ENCODE measurements at places on chromosomes 13 and 19.

- no peak for DNase-seq
Observed at GRCh38 chr13:45691251-45691650, 10.9 kb upstream of the CBY2 start.

GRCh38 chr19:55503502-55504251, 15.4 kb downstream of the SSC5D start:
- DNase-seq: peak; percentile 92

- DNase-seq: no peak
Observed at GRCh38 chr19:17721111-17721628, 1.9 kb downstream of the MAP1S start.

GRCh38 chr19:3108775-3109174, 14.6 kb downstream of the GNA11 start:
- peak; percentile 46 for DNase-seq

DNA sequence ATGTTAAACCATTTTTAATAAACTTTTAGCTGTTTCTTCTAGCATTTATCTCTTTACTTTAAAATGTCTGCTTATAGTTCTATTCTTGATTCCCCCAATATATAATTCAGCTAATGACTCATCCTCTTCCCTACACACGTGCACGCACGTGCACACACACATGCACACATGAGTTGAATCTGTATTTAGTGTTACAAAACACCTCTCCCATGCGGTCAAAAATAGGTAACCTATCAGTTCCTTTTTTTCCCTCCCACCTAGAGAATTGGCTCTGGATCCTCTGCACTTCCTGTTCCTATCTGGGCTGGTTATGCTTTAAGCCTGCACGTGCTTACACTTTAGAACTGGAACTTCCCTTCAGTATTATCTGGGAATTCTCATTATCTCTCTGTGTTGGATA, 144.1 kb downstream of the PAN3 start:
- DNase-seq: no peak

- DNase-seq: no peak
Observed at GRCh38 chr13:98771838-98772611, 19.6 kb upstream of the SLC15A1 start.

DNA sequence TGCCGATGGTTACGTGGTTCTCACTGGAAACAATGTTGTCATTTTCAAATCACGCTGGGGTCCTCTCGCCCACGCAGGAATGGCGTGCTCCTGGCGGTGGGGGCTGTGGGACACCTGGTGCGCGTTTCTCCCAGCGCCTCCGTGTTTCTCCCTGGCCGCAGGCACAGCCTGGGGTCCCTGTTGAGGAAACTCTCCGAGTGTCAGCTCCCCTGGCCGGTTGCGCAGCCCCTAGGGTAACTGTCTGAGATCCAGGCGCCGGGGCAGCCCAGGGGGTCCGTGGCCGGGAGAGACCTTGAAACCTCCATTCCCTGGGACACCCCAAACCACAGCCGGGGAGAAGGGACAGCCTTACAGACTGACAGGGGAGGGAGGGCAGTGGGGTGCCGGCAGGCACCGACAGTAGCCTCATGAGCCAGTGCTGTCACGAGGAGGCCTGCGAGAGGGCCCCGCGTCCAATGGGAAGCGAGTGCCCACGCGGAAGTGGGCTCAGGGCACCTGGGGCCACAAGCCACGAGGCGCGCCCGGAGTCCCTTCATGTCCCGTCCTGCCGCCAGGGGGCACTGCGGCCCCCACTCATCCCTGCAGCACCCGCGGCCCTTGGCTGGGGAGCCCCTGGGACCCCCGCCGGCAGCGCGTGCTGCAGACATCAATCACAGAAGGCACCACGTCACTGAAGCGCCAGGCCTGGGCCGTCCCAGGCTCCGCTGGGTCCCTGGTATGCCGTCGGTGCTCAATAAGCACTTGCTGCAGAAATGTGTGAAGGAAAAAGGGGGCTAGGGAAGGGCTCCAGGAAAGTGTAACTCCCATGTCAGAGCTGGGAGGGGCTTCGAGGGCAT, 9.5 kb downstream of the ADAMTSL5 start:
- DNase-seq: peak; percentile 31

DNA sequence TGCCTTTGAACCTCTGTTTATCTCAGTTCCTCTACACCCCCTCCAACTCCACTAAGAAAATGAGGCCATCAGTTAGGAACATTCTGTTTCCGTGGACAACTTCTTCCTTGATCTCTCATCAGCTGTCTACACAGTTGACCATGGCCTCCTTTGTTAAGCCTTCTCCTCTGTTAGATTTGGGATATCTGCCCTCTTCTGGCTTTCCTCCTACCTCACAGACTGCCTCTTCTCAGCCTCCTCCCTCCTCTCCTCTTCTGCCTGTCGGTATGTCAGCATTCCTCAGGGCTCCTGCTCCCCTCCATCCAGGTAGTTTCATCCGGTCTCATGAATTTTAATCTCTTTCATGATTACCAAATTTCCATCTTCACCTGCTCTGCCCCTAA, 454.9 kb downstream of the FOXO1 start:
- DNase-seq: no peak

DNA sequence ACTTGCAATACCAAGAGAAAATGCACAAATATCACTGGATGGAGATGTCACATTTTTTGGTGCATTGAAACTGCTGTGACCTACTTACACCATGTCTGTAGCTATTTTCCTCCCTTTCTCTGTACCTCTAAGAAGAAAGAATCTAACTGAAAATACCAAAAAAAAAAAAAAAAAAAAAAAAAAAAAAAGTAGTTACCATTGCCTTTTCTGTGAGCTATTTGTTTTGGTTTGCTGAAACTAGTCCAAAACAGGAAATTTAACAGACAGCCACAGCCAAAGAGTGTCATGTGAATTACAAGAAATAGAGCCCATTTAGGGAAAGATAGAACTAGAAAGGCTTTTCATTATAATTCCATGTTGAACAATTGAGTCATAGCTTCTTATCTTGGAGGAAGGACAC, 37.3 kb downstream of the TNFSF13B start:
- DNase-seq: no peak

DNA sequence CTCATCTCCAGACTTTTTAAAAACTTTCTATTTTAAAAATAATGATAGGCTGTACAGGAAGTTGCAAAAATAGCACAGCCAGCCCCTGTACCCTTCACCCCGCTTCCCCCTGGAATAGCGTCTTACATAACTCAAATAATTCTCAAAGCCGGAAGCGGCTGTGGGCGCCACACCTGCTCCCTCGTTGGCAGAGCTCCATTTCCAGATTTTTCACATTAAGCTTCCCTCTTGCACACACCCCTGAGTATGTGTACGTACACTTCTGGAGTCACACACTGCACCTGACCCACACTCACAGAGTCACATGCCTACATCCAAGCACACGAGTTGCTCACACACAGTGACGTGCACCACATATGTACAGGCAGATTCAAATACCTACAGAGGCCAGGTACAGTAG, 24.9 kb upstream of the DPP9 start:
- no peak for DNase-seq

DNA sequence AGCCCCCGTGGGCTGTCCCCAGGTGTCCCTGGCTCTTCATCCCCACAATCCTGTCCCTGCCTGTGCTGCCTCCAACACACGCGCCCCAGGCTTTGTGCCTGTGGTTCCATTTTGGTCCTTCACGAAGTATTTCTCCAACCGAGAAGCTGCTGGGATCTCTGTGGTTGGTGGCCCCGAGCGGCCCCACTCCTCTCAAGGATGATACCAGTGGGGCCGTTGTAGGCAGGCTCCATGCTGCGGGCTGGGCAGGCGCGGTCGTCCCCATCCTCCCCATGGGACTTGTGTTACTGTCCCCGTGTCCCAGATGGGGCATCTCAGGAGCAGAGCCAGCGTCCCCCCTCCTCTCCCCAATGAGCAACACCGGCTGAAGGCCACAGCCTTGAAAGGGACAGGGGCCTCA, 3.7 kb upstream of the ZNF554 start:
- DNase-seq: no peak

DNA sequence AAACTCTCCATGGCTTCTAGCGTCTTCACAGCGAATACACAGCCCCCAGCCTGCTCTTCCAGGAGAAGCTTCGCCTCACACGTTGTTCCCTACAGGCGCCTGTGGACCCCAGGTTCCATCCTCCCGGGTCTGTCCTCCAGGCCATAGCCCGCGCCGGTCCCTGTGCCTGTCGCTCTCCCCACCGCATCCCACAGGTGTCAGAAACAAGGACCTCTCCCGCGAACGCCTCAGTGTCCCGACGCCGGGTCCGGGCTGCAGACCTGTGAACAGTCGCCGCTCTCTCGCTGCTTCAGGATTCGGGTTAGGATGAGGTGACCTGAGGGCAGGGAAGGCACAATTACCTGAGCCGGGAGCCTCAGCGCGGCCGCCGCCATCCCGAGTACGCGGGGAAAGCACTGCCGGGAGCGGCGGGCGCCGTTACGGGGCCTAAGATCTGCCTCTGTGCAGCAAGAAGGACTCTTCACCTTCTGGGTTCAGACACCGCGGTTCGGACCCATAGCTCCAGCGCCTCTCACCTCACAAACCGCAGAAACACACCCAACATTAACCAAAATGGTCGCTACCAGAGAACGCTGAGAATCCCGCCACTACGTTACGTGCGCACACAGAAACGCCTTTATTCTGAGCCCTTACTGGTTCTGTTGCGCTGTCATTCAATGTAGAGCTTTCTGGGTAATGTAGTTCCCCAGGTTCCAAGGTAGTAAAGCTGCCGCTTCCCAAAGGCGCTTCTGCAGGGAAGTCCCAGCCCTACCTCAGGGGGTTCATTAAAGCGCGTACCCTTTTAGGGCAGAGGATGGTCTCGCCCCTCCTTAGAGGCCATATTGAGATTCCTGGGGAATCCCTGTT, at the start of gene ZNF418:
TSS of gene ZNF418 (minus strand) at position 583 of the 846 bp plus-strand sequence. CDS start 1,580 bp downstream, outside the sequence.
- peak; percentile 14 for DNase-seq

GRCh38 chr19:21463449-21464105, 41.8 kb upstream of the ZNF429 start:
- DNase-seq: no peak

GRCh38 chr13:40017662-40018262, 362.3 kb downstream of the COG6 start:
- DNase-seq: no peak

All from stimulated activated CD8-positive, alpha-beta memory T cell treated with anti-CD3 and anti-CD28 coated beads, Interleukin-7, amount 100 ng/mL, for 1 hour (primary cell).